Neural progenitor cell (in vitro differentiated cells): ENCODE measurements at places on chromosomes 3 and 15.

DNA sequence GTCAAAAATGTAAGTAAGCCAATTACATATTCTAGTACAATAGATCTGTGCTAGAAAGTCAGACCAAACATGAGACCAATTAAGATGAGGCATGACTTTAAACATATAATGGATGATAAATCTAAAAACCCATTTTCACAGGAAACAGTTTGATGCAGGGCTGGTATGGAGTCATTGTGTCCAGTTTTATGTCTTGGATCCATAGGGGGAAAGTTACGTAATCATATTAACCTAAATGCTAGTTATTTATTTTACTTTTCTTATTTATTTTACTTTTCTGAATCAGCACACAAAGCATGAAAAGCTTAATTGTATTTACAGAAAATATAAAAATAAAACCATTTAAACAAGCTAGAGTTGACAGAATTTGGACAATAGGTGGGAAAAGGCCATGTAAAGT is 26.3 kb upstream of the TMCC1 start:
- DNase-seq, result no peak

DNA sequence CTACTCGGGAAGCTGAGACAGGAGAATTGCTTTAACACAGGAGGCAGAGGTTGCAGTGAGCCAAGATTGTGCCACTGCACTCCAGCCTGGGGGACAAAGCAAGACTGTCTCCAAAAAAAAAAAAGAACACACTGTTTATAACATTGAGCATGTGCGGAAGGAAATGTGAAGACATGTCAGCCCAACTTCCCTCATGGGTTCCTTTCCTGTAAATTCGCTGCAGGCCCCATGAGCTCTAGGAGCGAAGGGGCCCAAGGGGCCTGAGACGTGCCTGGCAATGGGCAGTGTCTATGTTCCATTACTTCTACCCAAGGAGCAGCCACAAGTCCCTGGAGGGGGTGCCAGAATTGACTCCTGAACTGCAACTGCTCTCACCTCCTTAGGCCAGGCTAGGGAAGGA is 3.2 kb downstream of the PFKFB4 start:
- no peak for DNase-seq

DNA sequence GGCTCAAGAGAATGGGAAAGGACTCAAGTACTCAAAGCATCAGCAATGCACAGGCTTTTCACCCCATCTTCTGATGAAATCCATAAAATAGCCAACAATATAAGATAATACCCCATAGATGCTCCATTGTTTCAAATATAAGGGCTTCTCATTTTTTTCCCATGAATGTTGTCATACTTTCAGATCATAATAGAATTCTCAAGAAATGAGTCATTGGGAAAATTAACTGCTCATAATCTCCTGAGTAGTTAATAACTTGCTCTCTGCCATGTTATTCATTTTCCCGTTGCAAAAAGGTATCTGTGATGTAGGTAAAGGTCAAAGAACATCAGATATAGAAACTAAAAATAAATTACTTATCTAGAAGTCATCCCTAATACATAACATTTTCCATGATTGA is 121.9 kb downstream of the NSUN3 start:
- DNase-seq, result no peak

DNA sequence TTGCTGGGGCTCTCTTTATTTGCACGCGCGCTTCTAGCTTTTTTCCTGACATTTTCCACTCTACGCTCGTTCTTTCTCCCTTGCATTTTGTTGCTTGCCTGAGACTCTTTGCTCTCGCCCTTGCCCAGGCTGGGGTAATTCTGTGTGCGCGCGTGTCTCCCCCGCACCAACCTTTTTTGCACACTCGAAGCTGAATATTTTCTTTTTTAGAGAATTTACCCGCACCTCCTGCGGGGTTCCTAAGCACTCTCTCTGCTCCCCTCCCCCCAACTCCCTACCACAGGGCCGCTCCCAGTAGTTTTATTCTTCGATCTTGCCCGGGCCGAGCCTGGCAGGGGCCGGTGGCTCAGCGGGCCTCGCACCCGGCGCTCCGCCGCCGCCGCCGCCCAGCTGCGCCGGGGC is 732 bp downstream of the FAM43A start:
- DNase-seq, result no peak

GRCh38 chr3:187920030-187920429 is 174.8 kb upstream of the BCL6 start:
- no peak for DNase-seq

- DNase-seq, result no peak
Measured at GRCh38 chr3:195111766-195112165, 159.2 kb downstream of the XXYLT1 start.

- DNase-seq, result no peak
Measured at GRCh38 chr3:14222900-14223594, 44.4 kb downstream of the LSM3 start.

- DNase-seq, result no peak
Measured at GRCh38 chr3:136184703-136185102, 11.4 kb downstream of the MSL2 start.

DNA sequence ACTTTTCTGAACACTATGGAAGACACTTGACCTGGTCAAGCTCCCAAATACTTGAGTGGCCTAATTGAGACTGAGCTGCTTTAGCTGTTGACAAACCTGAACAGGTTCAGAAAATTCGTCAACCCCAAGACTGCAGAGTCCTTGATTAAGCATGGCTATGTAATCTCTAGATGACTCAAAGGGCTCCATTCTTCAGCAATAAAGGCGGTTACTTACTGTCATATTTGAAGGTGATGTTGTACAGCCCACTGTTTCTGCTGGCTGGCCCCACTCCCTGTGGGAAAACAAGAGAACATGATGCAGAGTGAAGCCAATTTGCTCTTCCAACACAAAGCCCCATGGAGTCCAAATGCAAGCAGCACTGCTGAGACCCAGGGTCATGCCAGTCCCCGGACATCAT is 45.1 kb downstream of the IL17RD start:
- DNase-seq, result no peak

DNA sequence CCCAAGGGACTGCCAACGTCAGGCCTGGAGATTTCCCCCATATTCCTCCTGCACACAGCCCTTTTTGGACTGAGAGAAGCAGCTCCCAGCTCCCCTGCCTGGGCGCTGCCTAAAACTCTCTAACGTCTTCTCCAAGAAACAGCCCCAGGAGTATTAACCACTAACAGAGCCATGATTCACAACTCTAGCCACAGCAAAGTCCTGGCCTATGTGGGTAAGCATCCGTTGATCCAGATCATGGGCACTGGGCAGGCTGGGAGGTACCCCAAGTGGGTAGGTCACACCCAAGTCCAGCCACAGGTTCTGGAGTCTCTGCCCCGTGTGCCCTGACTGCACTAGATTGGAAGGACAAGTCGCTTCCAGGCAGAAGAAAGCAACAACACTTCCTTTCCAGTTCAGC is 31.9 kb downstream of the NBEAL2 start:
- DNase-seq, result no peak

DNA sequence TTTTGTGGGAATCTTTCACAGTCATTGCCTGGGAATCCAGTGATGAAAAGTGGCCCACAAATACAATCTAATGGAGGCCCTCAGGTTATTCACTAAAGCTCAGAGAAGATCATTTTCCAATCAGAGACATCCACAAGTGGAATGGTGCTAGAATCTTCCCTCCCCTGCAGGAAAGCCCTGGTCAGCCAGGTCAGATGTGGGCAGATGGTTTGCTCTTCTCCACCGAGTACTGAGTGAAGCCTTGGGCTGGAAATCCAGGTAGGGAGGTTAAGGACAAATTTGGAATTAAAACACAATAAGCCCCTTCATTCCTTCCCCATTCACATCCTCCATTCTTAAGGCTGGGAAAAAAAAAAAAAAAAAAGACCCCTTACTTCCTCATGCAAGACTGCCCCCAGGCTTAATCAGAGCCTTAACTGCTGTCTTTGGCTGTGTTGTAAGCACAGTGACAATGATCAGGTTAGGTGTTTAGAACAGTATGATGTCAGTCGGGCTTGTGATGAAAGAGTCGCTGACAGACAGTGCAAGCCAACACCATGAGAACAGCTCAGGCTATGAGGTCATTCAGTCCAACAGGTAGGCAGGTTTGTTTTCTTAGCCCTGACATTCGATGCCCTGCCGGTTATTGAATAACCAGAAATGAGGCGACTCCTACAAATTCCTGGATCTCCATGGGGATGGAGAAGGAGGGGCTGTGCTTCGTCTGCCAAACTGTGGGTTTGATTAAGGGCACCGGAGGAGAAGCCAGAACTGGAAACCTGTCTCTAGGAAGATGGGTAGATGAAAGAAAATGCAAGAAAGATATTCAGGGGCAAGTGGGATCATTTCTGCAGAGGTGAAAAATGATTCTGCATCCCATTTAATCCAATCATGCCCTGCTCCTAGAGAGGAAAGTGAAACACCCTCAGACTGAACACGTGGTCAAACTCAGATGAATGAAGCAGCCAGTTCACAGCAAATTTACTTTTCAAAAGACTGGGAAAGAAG is 23.5 kb upstream of the HES1 start:
- DNase-seq, result no peak

DNA sequence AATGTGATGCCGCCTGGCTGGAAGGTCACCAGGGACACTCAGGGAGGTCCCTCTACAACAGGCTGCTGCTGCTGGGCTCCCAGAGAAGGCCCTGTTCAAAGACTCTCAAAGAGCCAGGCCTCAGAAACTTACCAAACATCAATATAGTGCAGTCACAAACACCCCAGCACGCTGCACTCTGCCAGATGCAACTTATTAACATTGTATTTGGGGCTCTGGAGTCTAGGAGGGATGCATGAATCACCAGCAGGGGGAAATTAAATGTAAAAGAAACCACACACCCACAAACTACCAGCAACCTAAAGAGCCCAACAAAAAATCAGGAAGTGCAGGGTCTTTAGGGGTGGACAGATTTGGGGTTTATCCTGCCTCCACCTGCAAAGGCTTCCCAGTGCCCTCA is 74.6 kb upstream of the SPATA12 start:
- DNase-seq, result no peak
